ENCODE measurements at places on chromosomes 2 and 18.

DNA sequence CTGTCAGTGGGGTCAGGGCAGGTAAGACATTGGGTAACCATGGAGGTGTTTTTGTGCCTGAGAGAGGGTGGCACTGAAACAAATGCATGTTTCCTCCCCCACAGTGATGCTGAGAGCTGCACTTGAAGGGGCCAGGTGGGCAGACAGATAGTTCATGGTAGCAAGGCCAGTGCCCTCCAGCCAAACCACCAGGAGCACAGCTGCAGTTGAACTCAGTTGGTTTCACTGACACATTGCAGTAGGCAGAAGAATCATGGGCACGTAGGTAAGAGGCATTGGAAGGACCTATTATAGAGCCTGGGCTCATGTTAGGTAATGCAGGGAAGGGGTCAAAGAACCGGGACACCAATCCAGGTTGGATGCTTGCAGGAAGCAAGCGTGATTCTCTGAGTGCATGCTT, 93.2 kb upstream of the ARL4C start:
- no peak for DNase-seq

DNA sequence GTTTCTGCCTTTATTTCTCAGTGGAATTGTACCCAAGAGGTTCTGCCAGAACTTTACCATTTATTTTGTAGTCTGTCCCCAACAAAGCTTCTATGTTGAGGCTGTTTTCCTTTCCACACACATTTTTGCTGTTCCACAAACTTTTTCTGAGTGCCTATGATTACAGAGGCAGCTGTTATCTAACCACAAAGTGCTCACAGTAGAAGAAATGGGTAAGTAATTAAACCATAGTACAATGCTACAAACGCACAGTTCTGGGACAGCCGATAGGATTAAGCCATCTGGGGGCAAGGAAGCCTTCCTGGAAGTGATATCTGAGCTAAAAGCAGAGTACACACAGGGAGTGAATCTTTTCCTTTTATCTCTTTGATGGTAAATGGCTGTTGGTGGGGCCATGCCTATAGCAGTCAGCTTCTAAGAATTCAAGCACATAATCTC, 3.9 kb upstream of the MGAT4A start:
- no peak for DNase-seq

DNA sequence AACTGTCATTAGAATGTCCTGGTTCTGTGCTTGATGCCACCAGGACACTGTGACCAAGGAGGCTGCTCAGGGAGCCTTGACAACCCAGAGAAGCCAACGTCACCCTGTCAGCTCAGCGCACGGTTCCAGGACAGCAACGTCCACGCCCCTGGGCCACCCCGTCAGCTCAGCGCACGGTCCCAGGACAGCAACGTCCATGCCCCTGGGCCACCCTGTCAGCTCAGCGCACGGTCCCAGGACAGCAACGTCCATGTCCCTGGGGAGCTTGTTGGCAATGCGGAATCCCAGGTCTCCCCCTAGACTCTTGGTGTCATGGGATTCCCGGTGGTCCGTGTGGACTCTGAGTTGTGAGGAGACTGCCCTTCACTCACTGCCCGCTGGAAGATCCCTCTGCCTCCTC, 51.0 kb upstream of the GALR1 start:
- no peak for DNase-seq

GRCh38 chr18:60978338-60978737, 354.9 kb upstream of the CDH20 start:
- DNase-seq = no peak

DNA sequence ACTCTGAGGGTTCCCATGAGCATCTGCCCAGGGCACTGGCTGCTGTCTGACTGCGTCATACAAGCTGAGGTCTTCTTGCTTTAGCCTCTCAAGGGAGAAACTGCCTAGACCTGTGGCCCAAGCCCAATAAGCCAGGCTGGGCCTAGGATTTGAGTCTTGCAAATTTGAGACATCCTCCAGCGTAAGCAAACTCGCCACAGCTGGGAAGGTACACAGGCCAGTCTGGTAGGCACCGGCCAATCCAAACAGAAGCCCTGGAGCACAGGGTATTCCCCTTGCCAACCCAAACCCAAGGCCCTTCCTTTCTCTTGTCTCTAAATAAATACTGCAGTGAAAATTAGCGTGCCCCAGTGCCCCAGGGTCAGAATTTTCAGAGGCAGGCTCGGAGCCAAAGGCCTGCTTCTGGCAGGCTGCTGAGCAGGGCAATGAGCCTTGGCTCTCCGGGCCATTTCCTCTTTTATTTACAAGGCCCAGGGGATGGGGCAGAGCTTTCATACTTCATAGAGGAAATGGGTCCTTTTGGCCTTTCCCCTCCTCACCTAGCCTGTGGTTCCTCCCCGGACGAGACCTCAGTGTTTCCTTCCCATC, 33.3 kb downstream of the POLR1A start:
- peak; percentile 57 for DNase-seq

- DNase-seq = no peak
Observed at GRCh38 chr2:69589973-69590652, 53.4 kb downstream of the AAK1 start.

DNA sequence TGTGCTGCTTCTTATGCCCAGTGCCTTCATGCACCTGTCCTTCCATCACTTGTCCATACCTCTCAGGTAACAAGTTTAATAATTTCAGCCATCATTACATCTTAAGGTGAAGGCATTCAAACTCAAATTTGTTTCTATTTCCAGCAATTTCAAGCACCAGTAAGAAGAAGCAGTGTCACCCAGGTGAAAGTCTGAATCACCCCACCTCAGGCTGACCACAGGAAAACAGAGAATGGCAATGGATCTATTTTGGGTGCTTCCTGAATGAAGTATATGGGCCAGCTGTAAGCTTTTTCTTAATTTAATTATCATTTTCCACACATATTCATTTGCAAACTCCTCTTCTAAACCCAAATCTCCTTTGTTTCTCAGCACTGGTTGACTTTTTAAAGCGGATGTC, 372.7 kb upstream of the SOX11 start:
- DNase-seq = no peak

DNA sequence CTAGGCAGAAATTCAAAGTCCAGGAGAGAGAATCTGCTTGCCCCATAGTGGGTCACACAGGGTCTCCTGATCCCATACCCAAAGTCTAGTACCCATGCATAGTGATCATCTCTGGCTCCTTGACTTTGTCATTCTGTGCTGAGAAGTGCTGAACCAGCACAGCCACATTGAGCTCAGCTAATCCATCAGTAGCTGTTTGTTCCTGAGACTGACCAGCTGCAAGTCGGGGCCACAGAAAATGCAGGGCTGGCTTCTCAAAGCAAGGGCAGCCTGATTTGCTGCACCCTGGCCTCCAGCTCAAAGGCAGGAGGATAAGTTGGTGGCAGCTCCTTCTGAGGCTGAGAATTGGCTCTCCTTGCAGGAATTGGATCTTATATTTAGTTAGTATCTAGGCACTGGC, 72.2 kb downstream of the LYPD1 start:
- DNase-seq = no peak

DNA sequence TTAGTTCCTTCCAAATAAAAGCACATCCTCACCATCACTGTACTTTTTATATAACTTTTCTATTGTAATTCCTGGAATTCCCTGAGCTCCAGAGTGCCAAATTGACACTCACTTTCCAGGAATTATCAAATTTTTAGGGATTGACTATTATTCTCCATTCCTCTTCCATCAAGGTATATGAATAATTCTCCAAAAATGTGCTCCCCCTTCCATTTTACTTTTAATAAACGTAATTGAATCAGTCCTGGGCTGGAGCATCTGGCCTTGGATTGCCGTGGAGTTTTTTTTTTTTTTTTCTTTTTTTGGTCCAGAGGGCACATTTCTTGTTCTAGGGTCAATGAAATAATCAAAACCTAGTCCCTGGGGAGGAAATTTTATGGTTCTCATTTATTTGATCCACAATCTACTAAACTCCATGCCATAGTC, 304.3 kb downstream of the CDCA7 start:
- no peak for DNase-seq
